HFFc6 (cell line): ENCODE measurements at places on chromosomes 6 and 20.

DNA sequence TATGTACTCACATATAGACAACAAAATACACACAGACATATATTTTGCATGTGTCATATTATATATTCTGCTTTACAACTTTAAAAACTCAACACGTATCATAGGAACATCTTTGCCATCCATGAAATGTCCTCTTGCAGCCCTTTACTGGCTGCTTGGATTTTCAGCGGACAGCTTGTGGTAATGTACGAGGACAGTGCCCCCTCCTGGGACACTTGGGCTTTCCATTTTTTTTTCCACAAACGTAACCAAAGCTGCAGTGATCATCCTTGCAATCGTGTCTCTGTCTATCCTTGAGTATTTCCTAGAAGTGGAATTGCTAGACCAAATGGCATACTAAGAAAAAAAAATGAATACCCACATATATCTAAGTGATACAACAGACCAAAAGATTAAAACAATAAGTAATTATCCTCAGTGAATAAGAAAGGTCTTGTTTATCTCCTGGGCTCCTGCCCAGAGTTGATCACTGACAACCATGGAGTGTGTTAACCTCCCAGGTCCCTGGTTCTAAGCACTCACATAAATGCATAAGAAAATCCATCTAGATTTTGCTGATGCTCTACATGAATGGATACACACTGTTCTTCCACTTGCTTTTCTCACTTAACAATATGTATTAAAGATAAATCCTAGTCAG lies 18.1 kb downstream of the BPI start:
- peak; percentile 58 for DNase-seq

DNA sequence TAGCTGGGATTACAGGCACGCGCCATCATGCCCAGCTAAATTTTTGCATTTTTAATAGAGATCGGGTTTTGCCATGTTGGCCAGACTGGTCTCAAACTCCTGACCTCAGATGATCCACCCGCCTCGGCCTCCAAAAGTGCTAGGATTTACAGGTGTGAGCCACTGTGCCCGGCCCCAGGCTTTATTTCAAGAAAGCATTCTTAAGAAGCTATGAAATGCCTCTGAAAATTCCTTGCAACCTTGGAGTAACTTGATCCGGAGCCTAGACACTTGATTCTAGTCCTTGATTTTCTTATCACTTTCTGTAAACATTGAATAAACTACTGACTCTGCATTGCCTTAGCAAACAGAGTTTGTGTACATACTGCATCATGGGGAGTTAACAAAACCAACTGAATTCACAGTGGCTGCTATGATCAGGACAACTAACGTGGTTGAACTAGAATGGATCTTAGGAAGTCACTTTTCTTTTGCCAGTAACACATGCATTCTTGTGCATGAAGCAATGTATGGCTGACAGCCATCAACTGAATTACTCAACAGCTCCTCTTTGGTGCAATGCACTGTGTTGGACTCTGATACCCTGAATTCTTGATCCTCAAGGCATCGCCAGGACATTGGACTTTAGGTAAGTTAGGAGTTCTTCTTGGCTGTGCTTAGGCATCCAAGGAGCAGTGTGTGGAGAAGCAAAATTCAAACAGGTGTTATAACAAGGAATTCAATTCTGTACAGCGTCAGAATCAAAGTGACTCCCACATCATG lies 102.8 kb upstream of the TMEM170B start:
- DNase-seq, result peak; percentile 46

GRCh38 chr6:140499607-140500006 lies 1125.2 kb upstream of the CITED2 start:
- DNase-seq, result no peak

GRCh38 chr20:57851025-57851682 lies 141.3 kb upstream of the PMEPA1 start:
- DNase-seq, result no peak

DNA sequence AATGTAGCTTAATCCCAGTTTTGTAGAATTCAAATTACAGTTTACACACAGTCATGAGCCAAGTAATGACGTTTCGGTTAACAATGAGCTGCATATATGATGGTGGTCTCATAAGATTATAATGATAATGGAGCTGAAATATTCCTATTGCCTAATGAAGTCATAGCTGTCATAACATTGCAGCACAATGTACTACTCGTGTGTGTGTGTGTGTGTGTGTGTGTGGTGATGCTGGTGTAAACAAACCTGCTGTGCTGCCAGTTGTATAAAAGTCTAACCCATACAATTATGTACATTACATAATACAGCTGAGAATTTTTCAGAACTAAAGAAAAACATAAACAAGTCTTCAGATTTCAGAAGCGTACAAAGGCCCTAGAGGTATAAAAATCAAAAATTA lies 66.7 kb upstream of the ARID1B start:
- DNase-seq, result no peak

- no peak for DNase-seq
Measured at GRCh38 chr6:44869321-44869897, 458.7 kb upstream of the RUNX2 start.

GRCh38 chr20:60424267-60424902 lies 466.2 kb downstream of the CDH26 start:
- DNase-seq, result no peak
